NCI-H187 treated with DMSO at 0.1 percent for 48 hours (cell line): ENCODE measurements at places on chromosomes 11 and 22.
A peak's percentile ranks its signal among the peaks of the same experiment; 100 is the strongest.

- no peak for DNase-seq
These were observed 4.1 kb upstream of the MAPK11 start for GRCh38 chr22:50274311-50274710.

GRCh38 chr11:96306933-96307775 is 35.8 kb downstream of the MAML2 start:
- peak; percentile 69 for DNase-seq

DNA sequence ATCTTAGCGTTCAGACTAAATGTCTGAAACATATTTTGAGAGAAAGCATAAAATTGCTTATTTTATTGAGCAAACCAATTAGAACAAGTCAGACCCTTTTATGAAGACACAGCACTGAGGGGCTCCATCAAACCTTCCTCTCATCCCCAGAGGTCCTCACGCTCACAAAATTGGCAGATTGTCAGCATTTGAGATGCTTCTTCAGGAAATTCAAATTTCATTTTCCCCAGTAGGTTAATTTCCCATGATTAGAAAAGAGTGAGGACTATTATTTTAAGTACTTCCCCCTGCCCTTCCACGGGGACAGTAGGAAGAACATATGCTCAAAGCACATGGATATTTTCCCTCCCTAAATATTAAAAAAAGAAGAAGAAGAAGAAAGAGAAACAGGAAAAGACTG is 851.8 kb downstream of the BRD1 start:
- DNase-seq = no peak

- no peak for DNase-seq
These were observed 188.6 kb upstream of the MTMR2 start for GRCh38 chr11:96112192-96113128.

DNA sequence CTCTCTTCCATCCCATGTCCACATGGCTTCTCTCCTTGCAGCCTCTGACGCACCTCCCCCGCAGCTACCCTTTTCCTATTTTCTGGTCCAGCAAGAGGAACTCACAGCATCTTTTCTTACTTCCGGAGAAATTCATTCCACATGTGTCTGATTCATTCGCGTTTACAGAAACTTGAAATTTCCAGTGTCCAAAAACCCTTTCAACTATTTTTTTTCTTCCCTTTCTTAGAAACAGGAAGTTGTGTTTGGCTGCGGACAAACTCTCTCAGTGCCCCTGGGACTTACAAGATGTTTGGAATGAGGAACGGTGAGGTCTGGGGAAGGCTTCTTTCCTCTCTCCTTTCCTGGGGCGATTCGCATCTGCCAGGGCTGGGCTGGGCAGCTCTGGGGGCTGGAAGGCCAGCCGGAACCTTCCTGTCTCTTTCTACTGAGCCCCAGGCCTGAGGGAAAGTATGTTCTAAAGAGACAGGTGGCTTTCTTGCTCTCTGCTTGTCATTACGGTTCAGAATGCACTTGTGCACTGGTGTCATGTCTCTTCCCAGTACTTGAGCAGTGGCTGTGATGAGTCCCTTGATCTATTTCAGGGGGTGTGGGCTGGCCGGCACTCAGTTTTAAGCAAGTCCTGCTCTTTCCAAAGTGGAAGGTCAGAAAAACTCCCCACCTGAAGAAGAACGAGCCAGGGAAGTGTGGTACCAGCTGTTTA is 27.5 kb downstream of the ADAMTS8 start:
- no peak for DNase-seq

- no peak for DNase-seq
These were observed 6.4 kb downstream of the BATF2 start for GRCh38 chr11:64990222-64990923.

GRCh38 chr11:76955459-76956114 is 78.6 kb upstream of the B3GNT6 start:
- no peak for DNase-seq

DNA sequence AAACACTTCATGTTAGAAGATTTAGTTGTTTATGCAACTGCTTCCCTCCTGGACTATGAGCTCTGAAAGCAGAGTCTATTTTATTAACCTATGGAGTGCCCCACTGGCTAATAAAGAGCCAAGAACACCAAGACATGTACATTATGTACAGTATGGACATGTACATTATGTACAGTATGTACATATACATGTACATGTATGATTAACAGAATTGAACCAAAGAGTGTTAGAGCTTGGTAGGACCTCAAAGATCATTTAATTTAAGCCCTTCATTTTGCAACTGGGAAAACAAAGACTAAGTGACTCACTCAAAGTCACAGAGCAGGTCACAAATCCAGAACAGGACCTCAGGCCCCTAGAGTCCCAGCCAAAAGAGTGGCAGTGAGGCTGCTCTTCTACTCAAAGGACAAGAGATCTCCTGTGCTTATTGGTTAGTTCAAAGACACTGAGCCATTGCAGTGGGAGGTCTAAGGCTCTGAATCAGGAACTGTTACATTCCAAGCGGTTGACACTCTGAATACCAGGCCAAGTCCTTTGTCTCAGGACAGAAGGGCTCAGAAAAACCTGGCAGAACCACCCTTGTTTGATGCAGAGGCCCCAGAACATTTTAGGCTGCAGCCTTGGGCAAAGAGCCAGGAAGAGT is 103.8 kb downstream of the FAM168A start:
- DNase-seq = no peak

DNA sequence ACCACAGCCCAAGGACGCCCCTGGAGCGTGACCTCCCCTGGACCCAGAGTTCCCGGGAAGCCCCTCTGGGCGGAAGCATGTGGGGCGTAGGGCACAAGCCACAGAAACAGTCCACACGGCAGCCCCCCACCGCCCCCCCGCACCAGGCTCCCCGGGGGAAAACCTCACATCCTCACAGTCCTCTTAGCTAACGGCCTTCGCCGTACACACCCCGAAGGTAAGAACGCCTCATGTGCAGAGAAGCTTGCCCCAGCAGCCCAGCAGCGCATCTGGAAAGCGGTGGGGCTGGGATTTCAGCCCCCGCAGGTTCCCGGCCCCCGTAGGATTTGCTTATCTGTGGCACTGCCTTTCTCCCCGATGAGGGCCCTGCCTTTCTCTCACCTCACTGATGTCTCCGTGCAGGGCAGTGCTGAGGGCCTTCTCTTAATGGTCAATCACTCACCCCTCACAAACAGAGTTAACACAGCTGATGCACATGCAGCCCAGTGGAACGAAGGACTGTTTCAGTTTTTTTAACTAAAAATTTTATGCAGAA is 309.2 kb downstream of the BRD1 start:
- no peak for DNase-seq

DNA sequence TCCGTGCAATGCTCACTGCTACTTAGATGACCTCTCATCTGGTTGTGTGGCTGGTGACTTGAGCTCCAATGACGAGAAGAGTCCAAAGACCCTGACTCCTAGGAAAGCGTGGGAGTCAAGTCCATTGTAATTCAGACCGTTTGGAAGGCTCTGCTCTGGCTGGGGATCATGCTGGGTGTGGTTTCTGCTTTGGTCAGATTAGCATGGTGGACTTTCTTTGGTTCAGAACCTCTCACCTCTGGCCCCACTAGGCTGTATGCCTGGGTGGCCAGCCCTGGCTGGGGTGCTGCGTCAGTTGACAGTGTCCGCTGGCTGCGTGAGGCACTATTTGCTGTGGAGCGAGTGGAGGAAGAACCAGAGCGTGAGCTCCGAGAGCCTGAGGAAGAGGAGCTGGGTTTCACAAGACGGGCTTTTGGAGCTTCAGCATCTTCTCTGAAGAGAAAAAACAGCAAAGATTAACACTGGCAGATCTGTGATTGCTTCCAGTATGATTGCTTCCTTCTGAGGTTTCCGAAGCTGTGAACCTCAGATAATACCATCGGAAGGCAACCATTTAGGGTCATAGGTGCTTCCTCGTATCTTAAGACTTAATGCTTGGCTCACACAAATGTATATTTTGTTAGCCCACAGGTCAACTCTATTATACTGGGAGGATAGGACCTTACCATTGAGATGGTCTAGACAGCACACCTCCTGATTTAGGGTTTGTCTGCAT is 11.6 kb upstream of the HSPA8 start:
- DNase-seq = no peak

GRCh38 chr11:10076458-10077141 is 217.4 kb downstream of the SBF2 start:
- DNase-seq = no peak

GRCh38 chr11:128422576-128423370 is 164.6 kb downstream of the ETS1 start:
- DNase-seq = no peak
